ENCODE measurements at places on chromosomes 3 and 15.

- DNase-seq: no peak
Observed at GRCh38 chr15:80982205-80982604, 7.4 kb downstream of the MESD start.

- no peak for DNase-seq
Observed at GRCh38 chr3:124514683-124515082, 215.6 kb upstream of the UMPS start.

- DNase-seq: no peak
Observed at GRCh38 chr3:9780910-9781309, 11.2 kb upstream of the CAMK1 start.

GRCh38 chr3:4897765-4898453, 81.3 kb upstream of the BHLHE40 start:
- no peak for DNase-seq

- no peak for DNase-seq
Observed at GRCh38 chr3:186870421-186871201, 28.1 kb downstream of the ADIPOQ start.

DNA sequence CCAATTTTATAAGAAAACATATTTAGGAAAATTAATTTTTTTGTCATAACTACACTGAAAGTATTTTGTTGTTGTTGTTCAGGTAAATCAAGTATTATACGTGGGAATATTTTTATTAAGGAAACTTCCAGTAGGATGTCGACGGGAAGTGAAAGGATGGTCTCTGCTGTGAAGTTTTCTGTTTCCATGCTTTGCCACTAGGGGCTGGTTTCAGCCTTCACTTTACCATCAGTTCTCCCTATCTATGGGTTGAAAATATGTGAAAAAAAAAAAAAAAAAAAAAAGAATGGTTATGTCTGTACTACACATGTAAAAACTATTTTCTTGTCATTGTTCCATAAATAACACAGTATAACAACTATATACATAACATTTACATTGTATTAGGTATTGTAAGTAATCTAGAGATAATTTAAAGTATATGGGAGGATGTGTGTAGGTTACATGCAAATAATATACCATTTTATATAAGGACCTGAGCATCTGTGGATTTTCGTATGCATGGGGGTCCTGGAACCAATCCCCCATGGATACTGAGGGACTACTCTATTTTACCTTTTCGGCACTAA, 136.7 kb downstream of the SMAD6 start:
- no peak for DNase-seq

DNA sequence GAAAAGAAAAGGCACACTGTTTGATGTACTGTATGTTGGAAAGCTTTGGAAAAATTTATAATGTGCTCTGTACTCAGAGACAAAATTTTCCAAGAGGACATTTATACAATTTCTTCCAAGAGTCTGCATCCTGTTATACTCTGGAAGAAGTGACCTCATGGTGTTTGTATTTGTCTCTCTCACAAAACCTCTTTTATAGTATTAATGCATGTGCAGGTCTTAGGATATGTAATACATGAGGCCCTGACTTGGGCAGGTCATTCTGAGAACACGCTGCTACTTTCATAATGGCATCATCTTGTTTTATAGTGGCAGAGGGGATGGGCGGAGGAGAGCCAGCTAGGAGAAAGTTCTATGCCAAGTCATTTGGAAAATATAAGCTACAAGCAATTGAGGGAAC, 72.0 kb upstream of the P3H2 start:
- DNase-seq: no peak

DNA sequence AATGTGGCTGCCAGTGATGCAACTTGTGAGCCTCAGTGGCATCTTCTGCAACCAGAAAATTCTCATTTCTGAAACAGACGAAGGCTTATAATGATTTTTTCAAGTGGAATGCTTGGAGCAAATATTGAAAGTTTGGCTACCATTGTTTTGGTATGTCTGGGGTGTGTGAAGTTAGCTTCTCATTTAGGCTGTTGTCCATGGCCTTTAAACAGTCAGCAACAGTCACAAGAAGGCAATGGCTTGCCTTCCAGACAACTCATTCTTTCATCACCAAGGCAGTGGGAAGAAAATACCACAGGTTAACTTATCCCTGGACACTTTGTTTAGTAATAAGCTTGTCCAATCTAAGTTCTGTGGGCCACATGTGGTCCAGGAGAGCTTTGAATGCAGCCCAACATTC, 4.7 kb upstream of the BNC1 start:
- DNase-seq: no peak

GRCh38 chr3:132871956-132872355, 149.7 kb upstream of the NPHP3 start:
- DNase-seq: no peak

DNA sequence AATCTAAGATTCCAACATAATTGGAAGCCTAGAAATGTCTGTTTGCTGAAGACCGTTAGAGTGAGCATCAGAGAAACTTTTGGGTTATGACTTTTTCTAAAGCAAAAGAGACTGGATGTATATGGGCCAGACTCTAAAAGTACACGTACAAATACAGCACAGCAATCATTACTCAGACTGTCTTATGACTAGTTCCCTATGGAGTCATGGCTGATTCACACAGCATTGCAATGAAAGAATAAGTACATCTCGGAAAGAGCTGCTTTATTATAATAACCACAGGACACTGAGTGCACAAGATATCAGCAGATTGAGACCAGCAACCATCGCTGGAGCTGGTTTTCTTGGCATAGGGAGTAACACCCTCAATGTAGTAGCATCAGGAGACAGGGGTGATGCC, 618.6 kb downstream of the NLGN1 start:
- no peak for DNase-seq

All from breast epithelium (tissue), 4 donors.